ENCODE measurements at places on chromosomes 2 and 18. TPM values are rescaled to one million over a fixed set of nuclear protein-coding genes. Genes with fewer than 3 reads are reported as not detected.

The XPO1 gene
- total RNA-seq: 57.2 TPM

The FHOD3 gene
- 317 TPM for total RNA-seq

The SULT1C4 gene
- total RNA-seq: 2.7 TPM

The ANTXR1 gene
- total RNA-seq: 31.2 TPM

The SLC4A5 gene
- total RNA-seq: 1.3 TPM

The TXNDC9 gene
- total RNA-seq: 16.6 TPM

The ZNF2 gene
- total RNA-seq: 5.0 TPM

The SLC14A1 gene
- total RNA-seq: 32.8 TPM

Data from Right ventricle myocardium superior (tissue), 1 donor.